GM04504 (cell line): ENCODE measurements at places on chromosomes 12 and 14.
A peak's percentile ranks its signal among the peaks of the same experiment; 100 is the strongest.

GRCh38 chr12:118494776-118495175 is 118.4 kb downstream of the SUDS3 start:
- DNase-seq = no peak

DNA sequence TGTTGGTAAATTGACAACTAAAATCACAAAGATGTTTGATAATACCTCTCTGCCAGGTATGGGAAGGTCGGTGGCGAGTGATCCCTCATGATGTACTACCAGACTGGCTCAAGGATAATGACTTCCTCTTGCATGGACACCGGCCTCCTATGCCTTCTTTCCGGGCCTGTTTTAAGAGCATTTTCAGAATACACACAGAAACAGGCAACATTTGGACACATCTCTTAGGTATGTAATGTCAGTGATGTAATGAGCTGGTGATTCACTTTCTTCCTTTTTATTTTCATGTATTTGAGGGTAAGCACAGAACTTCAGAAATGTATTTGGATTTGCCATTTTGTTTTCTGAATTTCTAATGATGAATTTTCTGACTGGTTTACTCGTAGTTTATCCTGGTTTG is 42.6 kb upstream of the LRTM2 start:
- DNase-seq = peak; percentile 53

DNA sequence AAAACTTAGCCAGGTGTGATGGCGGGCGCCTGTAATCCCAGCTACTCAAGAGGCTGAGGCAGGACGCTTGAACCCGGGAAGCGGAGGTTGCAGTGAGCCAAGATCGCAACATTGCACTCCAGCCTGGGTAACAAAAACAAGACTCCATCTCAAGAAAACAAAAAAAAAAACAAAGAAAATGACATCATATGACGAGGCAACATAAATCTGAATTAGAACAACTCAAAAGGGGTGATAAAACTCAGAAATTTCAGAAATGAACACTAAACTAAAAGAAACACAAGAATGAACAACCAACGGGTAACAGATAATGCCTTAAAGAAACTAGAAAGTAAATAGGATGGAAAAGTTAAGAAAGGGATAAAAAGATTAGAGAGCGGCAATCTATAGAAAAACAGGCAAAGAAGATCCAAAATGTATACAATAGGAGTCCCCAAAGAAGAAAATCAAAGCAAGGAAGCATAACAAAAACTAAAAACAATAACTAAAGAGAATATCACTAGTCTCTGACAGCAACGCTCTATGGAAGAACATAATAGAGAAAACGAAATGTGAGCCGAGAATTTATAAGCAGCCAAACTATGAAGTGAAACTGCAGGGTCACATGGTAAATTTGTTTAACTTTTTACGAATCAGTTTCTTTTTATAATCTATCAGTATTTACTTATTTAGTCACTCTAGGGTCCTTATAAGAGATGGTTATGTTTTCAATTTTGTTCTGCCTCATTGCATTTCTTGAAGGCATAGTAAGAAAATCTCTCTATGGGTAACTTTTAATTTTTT is 45.7 kb downstream of the SPPL3 start:
- no peak for DNase-seq

GRCh38 chr14:88614218-88614907 is 51.5 kb downstream of the ZC3H14 start:
- DNase-seq = peak; percentile 19

DNA sequence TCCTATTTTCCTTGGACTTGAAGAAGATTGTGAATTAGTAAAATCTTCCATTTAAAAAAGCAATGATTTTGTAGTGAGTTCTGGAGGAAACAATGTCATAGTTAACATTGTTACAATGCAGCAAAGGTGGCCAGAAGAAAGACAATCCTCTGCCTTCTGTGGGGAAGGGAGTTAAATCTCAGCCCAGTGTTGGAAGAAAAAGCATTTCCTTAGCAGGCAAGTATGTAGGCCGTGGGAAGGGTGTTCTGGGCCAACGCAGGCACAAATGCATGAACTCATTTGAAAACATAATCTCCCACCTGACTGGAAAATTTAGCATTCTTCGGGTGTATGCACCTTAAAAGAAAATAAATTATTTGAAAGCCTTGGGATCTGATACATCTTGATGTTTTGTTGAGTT is 258.6 kb downstream of the ADAMTS20 start:
- no peak for DNase-seq

GRCh38 chr14:24411443-24412389 is 12.9 kb downstream of the NYNRIN start:
- no peak for DNase-seq

GRCh38 chr14:95237958-95238340 is 80.6 kb upstream of the DICER1 start:
- DNase-seq = no peak

DNA sequence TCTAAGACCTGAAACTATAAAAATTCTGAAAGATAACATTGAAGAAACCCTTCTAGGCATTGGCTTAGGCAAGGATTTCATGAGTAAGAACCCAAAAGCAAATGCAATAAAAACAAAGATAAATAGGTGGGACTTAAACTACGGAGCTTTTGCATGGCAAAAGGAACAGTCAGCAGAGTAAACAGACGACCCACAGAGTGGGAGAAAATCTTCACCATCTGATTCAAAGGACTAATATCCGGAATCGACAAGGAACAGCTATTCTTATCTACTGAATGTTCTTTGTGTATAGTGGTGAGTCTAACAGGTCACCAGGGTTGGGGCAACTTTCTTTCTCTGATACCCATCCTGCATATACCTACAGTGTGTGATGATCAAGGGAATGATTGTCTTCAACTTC is 198.6 kb downstream of the CCDC91 start:
- DNase-seq = no peak

DNA sequence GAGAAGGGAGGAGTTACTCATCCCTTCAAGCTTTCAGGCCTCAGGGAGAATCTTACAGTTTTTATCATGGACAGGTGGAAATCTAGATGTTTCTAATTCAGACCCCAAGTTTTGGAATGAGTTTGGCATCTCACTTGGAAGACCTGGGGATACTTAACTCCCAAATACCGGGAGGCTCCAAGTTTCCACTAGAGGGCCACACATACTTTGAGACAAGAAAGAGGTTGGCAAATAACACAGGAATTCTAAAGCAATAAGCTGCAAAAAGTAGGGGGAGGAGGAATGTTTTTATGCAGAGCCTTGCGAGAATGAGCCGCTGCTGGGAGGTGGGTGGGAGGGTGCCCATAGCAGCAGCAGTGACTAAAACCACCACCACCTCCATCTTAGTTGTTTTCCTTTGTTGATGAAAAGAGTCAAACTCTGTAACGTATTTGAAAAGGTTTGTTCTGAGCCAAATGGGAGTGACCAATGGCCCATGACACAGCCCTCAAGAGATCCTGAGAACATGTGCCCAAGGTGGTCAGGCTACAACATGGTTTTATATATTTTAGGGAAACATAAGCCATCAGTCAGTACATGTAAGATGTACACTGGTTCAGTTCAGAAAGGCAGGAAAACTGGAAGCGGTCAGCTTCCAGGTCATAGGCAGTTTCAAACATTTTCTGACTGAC is 34.2 kb upstream of the RNASE1 start:
- no peak for DNase-seq

- no peak for DNase-seq
These were observed 23.1 kb downstream of the GMFB start for GRCh38 chr14:54465654-54466053.

GRCh38 chr12:49198431-49199155 is 9.7 kb upstream of the TUBA1A start:
- DNase-seq = peak; percentile 84

DNA sequence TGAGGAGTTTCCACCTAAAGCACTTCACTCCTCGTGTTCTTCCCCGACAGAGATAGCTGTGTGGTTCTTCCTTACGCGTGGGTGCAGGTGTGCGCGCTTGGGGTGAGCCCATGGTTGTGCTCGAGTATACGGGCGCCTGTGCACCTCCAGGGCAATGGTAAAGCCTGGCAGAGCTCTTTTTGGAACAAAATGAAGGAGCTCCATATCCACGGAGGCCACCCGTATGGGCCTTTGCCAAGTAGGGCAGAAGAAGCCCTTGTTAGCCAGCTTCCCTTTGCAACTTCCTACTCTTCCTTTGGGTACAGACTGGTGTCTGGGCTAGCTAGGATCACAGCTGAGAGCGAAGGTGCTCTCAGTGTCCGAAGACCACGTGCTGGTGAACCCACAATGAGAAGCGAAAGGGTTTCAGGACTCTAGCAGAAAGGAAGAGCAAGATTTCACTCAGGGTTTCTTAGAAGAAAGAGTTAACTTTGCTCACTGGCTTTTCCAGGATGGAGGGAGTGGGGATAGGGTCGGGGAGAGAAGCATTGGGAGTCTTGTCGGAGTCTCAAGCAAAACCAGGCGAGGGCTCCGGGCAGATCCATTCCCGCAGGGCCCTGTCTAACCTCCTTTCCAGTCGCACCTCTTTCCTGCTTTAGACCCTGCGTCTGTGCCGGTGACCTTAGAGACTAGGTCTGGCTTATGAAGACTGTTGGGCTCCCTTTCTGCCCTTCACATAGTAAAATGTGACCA is 960 bp upstream of the LRFN5 start:
- DNase-seq = no peak

DNA sequence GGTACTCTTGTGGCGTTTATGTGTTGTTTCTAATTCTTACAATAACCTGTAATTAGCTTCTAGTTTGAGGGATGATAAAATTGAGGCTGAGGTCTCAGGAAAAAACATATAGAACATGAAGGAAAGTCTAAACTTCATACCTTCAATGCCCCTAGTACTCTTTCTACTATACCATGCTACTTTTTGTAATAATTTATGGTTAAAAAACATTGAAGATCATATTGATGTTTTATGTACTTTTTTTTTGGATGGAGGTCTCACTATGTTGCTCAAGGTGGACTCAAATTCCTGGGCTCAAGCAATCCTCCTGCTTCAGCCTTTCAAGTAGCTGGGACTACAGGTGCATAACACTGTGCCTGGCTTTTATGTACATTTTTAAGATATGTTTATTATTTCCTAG is 13.8 kb downstream of the G2E3 start:
- no peak for DNase-seq

- DNase-seq = no peak
These were observed 285.3 kb upstream of the CRY1 start for GRCh38 chr12:107378609-107379008.

- DNase-seq = no peak
These were observed 74.0 kb upstream of the EIF5 start for GRCh38 chr14:103259801-103260628.

DNA sequence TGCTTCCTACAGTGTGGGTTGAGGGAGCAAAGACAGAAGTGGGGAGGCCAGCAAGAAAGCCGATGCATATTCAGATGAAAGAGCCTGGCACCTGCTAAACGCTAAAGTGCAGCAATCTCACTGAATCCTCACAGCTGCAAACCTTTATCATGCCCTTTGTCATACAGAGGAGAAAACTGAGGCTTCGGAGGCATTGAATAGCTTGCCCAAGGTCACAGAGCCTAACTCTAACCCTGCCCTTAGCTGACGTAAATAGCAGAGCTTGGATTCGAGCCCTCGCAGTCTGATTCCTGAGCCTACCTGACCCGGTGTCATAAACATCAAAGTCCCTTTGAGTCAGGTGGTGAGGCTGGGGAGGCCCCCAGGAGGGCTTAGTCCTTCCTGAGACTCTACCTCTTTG is 54.9 kb downstream of the CMKLR1 start:
- DNase-seq = no peak

GRCh38 chr12:41799671-41800070 is 345.0 kb downstream of the GXYLT1 start:
- no peak for DNase-seq

GRCh38 chr12:115869604-115870003 is 407.9 kb downstream of the MED13L start:
- DNase-seq = no peak

DNA sequence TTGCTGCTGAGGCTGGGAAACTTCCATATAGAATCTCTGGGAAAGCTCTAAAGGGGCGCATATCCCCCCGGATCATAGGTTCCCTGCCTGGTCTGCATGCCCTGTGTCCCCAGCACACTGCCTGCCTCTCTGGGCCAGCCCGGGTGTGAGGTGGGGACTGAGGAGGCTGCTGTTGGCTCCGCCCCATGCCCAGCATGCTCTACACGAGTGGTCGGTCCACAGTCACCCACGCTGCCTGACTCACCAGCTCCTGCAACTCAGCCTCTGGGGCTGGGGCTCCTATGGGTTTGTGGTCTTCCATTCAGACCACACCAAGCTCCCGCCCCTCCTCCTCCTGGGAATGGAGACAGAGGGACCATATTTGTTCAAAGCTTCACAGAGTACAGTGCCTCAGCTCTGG is 88.5 kb upstream of the ANO2 start:
- DNase-seq = no peak

- DNase-seq = no peak
These were observed 6.6 kb downstream of the PTHLH start for GRCh38 chr12:27965966-27966365.

- DNase-seq = peak; percentile 23
These were observed 25.0 kb downstream of the PRICKLE1 start for GRCh38 chr12:42564556-42564955.

- no peak for DNase-seq
These were observed 32.2 kb upstream of the NOS1 start for GRCh38 chr12:117393656-117394055.

DNA sequence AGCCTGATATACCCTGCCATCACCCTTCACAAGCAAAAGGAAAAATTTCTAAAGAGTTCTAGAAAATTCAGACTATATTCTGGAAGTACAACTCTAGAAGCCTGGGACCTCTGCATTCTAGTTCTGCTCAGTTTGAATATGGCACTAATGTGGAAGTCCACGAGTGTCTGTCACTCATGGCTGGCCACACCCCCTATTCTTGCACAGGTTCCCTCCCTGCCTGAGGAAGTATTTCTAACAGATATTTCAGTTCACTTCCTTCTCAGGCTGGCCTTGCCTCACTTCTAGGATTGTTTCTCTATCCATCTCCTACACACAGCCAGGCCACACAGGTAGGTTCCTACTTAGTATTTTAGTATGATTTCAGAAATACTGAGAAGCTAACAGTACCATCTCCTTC is 67.4 kb downstream of the PHLDA1 start:
- no peak for DNase-seq

DNA sequence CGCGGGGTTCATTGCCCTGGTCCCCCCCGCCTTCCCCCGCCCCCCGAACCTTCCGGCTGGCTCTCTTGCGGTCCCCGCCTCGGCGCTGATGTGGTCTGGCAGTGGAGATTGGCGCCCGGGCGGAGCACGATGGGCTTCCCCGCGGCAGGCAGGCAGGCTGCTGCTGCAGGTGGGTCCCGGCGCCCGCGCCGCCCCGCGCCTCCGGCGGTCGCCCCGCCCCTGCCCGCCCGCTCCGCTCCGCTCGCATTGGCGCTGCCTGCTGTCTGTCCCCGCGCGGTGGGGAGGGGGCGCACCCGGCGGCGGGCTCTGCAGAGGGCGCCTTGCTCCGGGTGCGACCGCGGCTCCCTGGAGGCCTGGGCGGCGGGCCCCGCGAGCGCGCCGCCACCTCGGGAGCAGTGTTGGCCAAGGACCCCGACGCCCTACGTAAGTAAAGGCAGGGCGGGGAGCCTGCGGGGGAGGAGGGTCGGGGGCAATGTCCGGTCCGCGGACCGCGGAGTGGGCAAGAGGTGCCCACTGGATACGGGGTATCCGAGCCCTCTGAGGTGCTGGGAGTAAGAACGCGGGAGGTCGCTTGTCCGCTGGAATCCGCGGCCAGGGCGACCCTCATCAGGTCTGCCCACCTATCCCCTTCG is at the start of gene AKAP5:
TSS of gene AKAP5 (plus strand) at position 309 of the 632 bp plus-strand sequence. CDS start 2,896 bp downstream, outside the sequence.
- DNase-seq = no peak

- DNase-seq = no peak
These were observed 84.3 kb downstream of the PRIMA1 start for GRCh38 chr14:93703941-93704340.
